HCT116 (cell line): ENCODE measurements at places on chromosomes 3 and 15. TPM values are rescaled to one million over a fixed set of nuclear protein-coding genes. Genes with fewer than 3 reads are reported as not detected.

DNA sequence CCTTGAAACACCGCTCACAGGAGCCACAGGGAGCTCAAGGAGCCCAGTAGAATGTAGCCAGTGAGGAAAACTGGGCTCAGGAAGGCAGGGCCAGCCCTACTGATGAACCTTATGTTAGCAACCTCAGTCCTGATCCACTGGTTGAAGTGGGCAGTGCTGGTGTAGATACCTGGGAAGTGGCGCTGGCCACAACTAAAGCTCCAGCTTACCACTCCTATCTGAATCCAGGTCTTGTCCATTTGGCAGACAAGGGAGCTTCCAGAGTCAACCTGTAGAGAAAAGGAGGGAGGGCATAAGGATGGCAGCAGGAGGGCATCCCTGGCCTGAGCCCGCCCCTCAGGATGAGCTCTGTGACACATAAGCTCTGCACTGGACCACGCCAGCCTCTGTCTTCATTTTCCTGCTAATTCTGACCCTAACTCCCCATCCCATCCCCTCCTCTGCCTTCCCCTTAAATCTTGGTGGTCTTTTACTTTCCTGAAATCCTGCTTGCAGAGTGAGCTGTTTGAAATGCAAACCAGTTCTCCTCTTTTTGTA lies 2.1 kb upstream of the PRSS50 start:
- no peak for DNase-seq

DNA sequence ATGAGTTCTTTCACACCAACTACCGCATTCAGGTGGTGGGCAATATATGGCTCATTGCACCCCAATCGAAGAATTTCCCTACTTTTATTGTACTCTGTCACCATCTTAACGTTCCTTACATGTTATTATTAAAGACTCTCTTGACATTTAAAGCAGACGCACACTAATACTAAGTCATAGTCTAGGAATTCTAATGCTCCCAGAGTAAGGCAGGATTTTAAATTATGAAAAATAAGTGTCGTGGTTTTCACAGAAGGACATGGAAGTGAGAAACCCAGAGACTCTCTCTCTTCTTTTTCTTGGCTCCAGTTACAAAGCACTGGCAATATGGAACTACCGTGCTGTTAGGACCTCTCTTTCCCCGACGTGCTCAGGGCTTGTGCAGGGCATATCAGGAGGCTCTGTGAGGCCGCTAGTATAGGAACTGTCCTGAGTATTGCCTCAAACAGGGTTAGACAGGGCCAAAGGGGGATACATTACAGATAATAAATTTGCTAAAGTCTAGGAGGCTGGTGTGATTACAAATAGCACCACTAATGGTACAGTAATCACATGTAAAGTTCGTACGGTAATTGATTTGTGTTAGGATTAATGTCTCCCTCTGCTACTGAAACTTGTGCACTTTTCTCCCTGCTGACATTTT lies 590.8 kb downstream of the FOXP1 start:
- DNase-seq = no peak

Gene APBA2
- 0.47 TPM for total RNA-seq

DNA sequence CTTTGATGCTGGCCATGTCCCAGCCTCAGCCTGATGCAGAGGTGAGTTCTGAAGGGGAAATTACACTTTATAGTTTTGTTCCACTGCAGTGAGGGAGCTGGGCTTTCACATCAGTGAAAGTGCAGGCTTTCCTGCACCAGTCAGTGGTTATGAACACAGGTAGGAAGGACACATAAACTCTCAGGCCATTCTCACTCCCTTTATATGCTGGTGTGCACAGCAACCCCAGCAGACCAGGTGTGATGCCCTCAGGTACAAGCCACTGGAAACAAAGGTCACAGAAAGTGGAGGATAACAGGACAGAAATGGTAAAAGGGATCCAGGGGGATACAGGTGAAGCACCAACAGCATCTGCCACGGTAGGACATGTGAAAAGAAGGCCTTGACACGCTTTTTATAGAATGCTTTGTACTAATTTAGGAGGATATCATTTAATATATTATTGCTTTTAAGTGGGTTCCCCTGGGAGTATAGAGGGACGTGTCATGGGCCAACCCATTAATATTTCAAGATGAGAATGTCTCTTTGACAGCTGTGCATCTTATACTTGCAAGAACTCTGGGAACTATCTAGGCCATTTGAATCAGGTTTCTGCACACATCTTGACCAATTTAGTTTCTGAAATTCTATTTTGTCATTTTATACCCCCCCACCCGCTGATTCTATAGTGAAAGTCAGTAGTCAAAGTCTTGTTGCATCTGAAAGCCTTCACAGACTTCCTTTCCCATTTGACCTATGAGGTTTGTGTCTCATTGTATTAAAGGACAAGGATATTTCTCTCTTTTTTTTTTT lies 25.0 kb upstream of the BLM start:
- DNase-seq = no peak

Gene RARB
- not detected for total RNA-seq

GRCh38 chr15:62913246-62913645 lies 129.3 kb upstream of the TPM1 start:
- no peak for DNase-seq

GRCh38 chr3:188584162-188584529 lies 430.2 kb downstream of the LPP start:
- DNase-seq = no peak

DNA sequence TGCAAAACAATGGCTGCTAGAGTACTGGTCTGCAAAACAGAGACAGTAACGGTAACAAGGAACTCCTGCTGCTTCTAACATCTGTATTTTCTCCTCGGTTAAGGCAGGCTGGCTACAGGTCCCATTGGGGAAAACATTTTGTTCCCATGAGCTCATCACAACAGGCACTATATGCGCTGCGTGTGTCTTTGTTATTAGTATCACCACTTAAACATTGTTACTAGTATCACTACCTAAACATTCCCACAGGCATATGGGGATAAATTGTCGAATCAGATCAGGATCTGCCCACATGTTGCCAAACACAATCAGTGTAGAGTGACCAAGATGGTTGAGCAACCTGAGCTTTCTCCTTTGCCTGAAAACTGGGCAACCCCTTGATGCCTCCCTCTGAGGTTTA lies 77.2 kb downstream of the TOP2B start:
- DNase-seq = no peak

GRCh38 chr3:120742849-120743365 lies 363 bp downstream of the GTF2E1 start:
- no peak for DNase-seq

- DNase-seq = no peak
These were observed 32.2 kb downstream of the PTPN23 start for GRCh38 chr3:47412842-47413520.

Gene CLDN16
- not detected for total RNA-seq

- DNase-seq = no peak
These were observed 193.7 kb downstream of the GHSR start for GRCh38 chr3:172254542-172254941.

GRCh38 chr3:42880183-42880582 lies 4.5 kb upstream of the CYP8B1 start:
- DNase-seq = no peak

DNA sequence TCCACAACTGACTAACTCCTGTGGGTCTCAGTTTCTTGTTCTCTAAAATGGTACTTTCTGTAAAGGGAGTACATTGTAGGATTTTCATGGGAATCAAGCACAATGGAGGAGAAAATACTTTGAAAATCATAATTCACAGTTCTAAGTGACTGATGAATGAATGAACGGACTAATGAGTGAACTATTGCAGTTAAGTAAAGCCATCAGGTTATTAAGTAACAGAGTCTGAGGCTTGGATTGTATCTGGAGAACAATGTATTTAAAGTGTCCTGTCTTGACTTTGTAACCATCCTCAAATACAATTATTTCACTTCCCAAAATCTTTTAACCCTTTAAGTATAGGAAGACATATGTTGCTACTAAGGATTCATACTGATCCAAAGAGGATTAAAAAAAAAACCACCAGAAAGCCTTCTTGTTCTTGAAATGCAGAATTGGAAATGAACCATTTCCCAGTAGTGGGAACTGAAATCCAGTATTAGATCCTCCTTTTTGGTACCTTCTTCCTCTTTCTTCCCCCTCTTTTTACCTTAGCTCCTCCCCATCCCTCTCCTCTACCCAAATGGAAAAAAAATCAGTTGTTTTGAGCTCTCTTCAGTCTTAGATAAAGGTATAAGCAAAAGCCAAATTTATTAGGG lies 13.2 kb upstream of the BCL6 start:
- DNase-seq = no peak

DNA sequence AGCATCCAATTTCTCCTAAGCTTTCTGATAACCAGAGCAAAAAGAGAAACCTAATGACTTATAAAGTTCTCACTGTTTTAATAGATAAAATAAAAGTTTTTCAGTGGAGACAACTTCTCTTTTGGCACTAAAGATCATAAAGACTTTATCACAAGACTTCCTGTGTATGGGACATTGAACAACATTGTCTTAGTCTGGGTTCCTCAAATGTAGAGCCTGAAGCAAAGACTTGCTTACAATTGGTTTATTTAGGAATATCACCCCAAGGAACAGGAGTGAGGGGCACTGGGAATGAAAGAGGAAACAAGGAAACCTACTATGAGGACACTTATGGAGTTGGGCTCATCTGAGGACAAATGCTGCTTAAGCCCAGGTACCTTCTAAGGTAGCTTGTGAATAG lies 127.4 kb downstream of the B3GALNT1 start:
- no peak for DNase-seq

Gene CKMT1B
- 24.4 TPM for total RNA-seq
